ENCODE measurements at places on chromosomes 6 and 20. TPM values are rescaled to one million over a fixed set of nuclear protein-coding genes. Genes with fewer than 3 reads are reported as not detected.

Gene TMEM14B
- 69.0 TPM for polyA plus RNA-seq

Gene PRR18
- 1.1 TPM for polyA plus RNA-seq

Gene C6orf58
- 0.77 TPM for polyA plus RNA-seq

Gene PAK5
- polyA plus RNA-seq = 0.14 TPM

Gene GDAP1L1
- 0.46 TPM for polyA plus RNA-seq

Gene SCRT2
- polyA plus RNA-seq = not detected

Gene RPP21
- 21.2 TPM for polyA plus RNA-seq

Gene TMEM200A
- 12.7 TPM for polyA plus RNA-seq

Data from forelimb muscle (tissue), 1 donor.